ENCODE measurements at places on chromosomes 5 and 9.

GRCh38 chr9:81629440-81629839 lies 59.9 kb downstream of the TLE1 start:
- DNase-seq = no peak

GRCh38 chr9:110065532-110065931 lies 142.4 kb downstream of the C9orf152 start:
- no peak for DNase-seq

- DNase-seq = no peak
Measured at GRCh38 chr5:145591578-145591977, 243.6 kb downstream of the PRELID2 start.

DNA sequence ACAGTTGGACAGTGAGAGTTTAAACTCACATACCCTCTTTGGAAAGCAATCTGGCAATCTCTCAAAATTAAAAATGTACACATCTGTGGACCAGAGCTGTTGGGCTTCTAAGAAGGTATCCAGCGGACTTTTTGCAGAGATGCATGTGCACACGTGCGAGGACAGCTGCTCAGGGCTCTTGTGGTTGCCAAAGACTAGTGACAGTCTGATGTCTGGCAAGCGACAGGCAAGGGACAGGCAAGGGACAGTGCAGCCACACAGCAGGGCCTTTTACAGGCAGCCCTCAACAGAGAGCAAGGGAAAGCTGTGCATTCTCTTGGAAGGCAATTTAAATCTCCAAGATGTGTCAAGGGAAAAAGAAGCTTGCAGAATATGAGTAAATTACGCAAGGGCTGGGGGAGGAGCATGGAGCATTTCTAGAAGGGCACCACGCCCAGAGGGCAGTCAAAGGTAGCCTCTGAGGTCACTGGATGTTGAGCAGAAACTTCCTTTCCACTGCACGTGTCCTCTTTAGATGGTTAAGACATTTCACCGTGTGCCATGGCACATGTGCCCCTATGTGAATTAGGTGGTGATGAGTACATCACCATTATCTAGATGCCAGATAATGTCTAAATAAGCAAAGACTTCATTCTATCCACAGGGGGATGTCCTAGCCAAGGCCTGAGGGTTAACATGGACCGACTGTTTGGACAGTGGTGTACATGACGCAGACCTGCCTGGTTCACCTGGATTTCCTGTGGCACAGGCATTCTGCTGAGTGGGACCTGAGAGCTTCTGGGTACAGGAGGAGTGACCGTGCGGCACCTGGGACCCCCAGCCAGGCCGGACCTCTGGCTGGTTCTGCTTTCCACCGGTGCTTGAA lies 9.1 kb downstream of the GFPT2 start:
- DNase-seq = no peak

- no peak for DNase-seq
Measured at GRCh38 chr9:134822541-134822940, 58.1 kb upstream of the FCN2 start.

DNA sequence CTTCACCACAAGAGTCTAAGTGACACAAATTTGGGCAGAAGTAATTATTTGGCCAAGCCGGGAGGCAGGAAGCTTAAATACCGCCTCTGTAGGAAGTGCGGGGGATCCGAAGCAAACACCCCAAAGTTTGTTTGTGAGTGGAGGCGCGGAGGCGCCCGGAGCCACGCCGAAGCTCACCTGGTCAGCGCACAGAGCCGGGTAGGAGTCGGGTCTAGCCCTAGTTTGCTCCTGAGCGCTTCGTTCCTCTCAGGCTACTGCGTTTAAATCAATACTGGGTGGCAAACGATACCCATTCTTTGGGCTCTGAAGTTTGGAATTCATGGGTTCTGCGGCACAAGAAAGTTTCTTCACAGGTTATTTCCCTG lies 855 bp downstream of the MCC start:
- peak; percentile 24 for DNase-seq

GRCh38 chr5:133408322-133408721 lies 204.0 kb downstream of the FSTL4 start:
- DNase-seq = no peak

DNA sequence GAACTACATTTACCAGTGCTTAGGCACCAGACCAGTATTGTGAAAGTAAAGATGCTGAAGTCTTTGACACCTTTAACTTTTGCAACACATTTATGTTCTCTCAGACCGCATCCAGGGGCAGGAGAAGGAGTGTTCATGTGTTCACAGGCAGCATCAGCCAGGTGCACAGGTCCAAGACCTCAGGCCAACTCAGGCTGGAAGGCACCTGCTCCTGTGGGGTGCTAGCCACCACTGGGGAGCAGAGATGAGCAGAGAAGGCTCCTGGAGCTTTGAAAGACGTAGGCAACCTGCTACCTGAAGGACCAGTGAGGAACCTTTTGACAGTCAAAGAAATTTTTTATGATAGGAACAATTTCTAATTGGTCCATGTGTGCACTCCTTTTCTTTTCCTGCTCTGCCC lies 35.6 kb downstream of the DAPK1 start:
- DNase-seq = no peak

GRCh38 chr5:139808481-139809330 lies 13.1 kb downstream of the PSD2 start:
- no peak for DNase-seq

GRCh38 chr5:96997265-96997859 lies 61.5 kb downstream of the LNPEP start:
- peak; percentile 8 for DNase-seq

DNA sequence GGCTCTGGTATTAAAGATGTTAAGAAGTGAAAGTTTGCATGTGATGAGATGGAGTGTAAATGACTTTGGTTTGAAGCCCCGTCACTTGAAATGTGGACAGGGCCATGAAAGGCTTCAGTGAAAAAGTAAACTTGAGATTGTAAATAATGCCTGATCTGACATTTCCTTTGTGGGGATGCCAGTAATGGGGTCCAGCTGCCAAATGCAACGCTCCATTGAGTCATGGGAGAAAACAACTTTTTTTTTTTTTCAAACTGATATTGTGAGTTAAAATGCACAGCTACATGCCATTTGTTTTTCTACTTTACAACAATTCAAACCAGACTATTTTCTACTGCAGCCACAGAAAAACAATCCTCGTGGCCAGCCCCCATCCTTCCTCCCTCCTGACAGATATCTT lies 327.0 kb upstream of the TNC start:
- no peak for DNase-seq

DNA sequence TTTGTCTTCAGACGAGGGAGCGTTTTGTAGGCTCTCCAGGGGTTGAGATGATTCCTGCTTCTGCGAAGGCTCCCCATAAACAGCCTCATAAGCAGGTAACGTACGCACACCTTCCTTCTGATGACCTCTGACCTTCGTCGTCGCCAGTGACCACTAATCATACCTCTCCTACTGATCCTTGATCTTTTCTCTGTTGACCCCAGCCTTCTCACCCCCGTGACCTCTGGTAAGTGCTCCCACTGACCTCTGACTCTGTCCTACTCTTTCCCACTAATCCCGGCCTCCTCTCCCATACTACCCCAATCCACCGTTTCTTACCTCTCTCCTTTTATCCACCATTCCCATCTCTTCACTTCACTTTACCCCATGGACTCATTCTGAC lies 345 bp downstream of the DNAI1 start:
- no peak for DNase-seq

DNA sequence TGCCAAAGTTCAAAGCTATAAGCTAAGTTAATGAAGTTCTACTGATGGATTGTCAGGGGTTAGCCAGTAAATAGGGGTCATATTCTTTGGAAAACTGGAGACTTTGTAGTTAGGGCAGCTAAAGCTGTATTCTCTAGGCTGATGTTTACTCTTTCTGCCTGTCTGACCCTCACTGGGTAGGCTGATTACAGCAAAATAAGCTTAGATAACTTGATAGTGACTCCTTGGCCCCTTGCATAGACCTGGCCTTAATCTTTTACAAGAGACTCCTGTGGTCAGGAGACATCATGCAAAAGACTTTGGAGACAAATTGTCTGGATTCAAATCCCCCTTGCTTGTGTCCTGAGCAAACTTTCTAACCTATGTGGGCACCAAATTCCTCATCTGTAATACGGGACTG lies 314.4 kb upstream of the MSX2 start:
- DNase-seq = no peak

DNA sequence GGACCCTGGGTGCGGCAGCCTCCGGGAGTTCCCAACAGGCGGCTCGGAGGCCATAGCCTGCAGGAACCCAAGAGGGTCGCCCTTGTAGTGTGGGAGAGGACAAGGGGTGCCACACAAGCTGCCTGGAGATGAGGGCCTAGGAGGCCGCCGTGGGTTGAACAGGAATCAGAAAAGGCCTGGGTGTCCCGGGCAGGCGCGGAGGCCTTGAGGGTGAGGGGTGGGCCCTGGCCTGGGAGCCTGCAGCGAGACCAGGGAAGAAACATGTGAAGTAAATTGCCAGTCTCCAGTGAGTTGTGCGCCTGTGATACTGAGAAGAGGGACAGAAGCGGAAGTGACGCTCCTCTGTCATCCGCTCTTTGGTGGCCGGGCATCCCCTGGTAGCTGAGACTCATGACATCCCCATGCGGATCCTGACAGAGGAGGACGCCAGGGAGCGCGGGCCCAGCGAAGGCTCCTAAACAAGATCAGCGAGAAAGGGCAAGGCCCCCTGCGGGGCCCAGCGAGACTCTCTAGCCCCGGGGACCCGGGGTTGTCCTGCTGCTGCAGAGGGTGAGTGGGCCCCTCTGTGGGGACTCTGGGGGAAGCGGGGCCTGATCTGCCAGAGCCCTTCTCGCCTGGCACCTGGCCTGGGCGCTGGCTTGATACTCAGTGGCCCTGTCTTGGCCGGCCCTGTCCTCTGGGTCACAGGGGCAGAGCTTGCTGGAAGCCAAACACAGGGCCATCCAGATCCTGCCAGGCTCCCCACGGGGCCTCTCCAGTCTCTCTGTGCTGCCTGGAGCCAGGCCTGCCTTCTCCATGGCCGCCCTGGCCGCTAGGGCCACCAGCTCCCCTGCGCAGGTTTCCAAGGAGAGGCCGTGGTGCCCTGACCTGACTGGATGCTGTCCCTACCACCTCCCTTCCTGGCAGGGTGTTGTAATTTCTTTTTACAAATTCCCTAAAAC lies 788.4 kb downstream of the TLE4 start:
- DNase-seq = no peak
